ENCODE measurements at places on chromosomes 12 and 14.

GRCh38 chr12:107320033-107320928 lies 226.9 kb upstream of the CRY1 start:
- peak; percentile 38 for DNase-seq

GRCh38 chr12:85188619-85189018 lies 91.4 kb upstream of the ALX1 start:
- DNase-seq, result no peak

DNA sequence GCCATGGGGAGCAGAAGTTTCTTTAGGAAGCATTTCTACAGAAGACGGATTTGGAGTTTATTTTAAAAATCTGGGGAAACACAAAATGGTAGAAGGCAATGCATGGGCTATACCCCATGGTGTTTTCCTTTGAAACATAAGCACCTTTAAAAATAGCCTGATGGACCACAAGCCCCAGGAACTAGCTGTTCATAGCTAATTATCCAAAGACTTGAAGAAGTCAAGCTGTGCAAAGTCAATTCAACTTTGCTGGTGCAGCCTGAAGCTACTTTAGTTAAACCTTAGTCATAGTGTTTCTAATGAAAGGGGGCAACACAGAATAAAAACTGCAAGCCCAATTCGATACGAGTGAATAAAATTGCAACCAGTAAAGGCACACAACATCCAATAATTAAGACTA lies 732.5 kb downstream of the GALC start:
- no peak for DNase-seq

DNA sequence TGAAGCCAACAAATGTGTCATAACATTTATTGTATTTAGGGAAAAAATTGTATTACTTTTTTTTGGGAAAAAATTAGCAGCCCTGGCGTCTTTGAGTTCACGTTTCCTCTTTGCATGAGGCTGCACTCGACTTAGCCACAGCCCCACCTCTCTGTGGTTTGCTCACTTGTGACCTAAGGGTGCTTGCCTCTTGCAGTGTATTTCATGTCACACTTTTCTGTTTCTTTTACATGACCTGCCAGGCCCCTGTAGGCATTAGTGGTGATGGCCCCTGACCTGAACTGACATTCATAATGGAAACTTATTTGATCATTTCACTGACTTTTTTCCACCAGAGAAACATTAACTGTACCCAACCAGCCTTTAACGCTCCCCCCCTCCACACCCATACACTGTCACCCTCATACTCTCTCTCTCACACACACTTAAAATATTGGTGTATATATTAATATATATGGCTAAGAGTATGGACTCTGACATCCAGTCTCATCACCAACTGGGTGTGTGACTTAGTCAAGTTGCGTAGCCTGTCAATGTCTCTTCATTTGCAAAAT lies 122.9 kb downstream of the PRKCH start:
- DNase-seq, result no peak

- DNase-seq, result no peak
Measured at GRCh38 chr14:85538636-85539035, 8.7 kb downstream of the FLRT2 start.

GRCh38 chr12:8960176-8960575 lies 10.7 kb upstream of the M6PR start:
- no peak for DNase-seq

DNA sequence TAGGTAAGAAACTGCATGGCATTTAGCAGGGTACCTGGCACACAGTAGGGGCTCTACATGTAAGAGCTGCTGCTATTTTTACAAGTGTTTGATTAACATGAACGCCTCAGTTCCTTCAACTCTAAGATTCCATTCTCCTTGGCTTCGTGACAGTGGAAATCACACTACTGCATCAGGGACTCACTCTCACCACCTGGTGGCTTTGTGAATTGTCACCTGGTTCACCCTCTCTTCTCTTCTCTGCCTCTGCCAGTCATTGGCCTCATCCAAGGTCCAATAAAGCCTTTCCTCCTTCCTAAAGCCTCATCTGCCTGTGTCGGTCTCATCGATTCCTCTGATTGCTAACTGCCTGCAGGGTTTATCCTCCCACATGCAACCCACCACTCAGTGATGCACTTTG lies 476.4 kb downstream of the VRK1 start:
- no peak for DNase-seq

- peak; percentile 85 for DNase-seq
Measured at GRCh38 chr12:120199595-120200306, 1.2 kb downstream of the RPLP0 start.

- DNase-seq, result no peak
Measured at GRCh38 chr12:21502164-21502496, 541 bp downstream of the GOLT1B start.

DNA sequence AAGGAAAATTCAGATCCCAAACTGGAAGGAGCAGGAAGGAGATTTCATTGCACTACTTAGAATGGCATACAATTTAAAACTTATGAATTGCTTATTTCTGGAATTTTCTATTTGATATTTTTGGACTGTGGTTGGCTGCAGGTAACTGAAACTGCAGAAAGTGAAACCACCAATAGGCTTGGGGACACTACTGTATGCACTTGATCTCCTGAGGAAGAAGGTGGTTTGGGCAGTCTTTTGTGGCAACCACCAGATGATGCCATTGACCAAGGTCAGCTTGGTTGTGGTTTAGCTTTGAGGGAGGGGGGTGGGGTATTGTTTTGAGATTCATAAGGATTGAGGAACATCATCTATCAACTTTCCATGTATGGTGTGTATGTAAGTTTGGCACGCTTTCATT lies 209.5 kb upstream of the STXBP6 start:
- no peak for DNase-seq

DNA sequence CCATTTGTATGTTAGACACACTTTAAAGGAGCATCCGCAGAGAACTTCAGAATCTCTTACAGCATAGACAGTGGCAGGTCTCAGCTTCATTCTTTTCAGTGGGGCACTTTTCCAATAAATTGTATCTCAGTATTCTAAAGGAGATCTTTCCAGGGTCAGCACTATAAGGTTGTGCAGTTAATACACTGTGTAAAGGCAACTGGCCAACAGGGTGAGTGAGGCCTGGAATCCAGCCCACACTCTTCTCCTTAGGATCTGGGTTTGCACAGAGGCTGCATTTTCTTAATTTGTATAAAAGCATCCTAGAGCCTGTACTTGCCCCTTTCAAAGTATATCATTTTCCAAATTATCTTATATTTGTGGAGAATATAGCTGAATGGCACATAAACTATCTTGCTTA lies 94.2 kb downstream of the MYF5 start:
- DNase-seq, result no peak

- DNase-seq, result no peak
Measured at GRCh38 chr12:40376533-40377267, 151.9 kb downstream of the LRRK2 start.

DNA sequence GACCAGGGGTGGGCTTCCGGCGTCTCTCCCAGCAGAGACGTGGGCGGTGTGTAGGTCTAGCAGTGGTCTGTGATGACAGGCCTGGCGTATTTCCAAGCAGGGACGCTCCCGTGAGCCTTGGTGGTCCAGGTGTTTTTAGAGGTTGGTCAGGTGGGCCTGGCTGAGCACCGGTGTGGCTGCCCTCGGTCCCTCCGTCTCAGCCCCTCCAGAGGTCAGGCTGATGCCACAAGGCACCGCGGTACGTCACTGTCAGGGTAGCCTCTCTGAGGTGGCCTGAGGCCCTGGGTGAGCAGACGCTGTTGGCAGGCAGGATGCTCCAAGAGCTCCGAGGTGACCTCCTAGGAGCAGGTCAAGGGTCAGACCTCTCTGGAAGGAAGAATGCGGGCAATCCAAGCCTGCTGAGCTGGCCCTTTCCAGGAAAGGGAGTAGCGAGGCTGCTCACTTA lies 13.6 kb downstream of the MTA1 start:
- DNase-seq, result no peak

DNA sequence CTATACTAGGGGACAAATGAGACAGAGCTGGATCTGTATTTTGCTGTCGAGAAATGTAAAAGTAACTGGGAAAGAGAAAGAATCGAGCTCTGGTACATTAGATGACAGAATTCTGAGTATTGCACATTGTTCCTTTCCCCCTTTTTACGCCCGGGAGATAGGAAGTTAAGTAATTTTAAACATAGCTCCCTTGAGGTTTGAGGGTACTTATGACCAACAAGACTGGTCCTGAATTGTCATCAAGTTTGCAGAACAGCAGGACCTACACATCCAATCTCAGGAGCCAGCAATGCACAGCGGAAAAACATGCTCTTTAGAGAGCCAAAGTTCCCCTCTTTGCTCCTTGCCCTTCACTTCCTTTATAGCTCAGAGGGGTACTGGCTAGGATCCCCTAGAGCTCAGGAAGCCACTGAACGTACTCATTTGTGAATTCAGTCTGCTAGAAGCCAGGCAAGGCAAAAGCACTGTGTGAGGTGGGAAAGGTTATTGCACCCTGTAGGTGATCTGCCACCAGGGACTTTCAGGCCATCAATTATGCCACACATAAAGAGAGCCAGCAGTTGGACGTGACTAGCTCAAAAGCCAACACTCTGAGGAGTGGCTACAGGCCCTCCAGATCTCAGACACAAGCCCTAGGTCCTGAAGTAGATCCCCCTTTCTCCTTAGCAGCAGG lies 333.8 kb downstream of the KCNH5 start:
- DNase-seq, result no peak

GRCh38 chr14:93905623-93906022 lies 21.5 kb upstream of the FAM181A start:
- no peak for DNase-seq

DNA sequence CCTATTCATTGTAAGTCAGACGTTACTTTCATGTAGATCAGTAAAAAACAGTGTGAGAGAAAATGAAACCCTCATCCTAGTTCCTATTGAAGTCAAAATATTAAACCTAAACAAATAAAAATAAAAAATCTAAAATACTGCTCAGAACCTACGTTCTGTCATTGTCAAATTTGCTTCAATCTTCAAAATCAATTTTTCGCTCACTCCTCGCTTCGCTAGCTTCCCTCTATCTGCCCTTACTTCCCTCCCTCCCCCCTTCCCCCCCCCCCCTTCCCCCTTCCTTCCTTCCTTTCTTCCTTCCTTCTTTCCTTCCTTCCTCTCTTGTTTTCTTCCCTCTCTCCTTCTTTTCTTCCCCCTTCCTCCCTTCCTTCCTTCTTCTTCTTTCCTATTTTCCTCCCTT lies 310.9 kb upstream of the PDE3A start:
- DNase-seq, result no peak

DNA sequence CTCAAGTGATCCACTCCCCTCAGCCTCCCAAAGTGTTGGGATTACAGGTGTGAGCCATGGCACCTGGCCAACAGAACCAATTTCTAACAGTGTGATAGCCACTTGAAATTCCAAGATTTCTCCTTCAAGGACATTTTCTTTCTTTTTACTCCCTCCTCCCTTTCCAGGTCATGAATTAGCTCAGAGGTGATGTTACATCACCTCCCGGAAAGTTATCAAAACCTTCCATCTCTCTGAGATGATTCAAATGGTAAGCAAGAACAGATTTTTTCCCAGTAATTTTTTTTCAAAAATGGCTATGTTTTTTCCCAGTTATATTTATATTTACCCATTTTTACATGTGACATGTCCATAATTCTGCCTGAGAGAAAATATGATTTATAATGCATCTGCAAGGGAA lies 15.6 kb upstream of the SMAGP start:
- DNase-seq, result no peak

GRCh38 chr12:114996382-114996781 lies 312.4 kb upstream of the TBX3 start:
- DNase-seq, result no peak

DNA sequence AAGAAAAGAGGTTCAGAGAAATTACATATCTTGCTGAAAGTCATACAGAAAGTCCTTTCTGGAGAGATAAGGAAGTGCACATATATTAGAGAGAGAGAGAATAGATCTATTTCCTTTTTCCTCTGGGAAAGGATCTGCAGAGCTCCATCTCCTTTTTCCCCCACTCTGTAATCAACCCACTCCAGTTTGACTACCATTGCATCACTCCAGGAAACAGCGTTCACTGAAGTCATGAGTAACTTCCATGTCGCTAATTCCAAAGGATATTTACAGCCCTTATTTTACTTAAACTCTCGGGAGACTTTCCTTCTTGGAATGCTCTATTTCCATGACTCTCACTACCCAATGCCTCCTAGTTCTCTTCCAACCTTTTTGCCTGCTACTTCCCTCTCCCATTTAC lies 72.5 kb upstream of the PARP11 start:
- DNase-seq, result no peak

- DNase-seq, result peak; percentile 87
Measured at GRCh38 chr14:71142375-71143038, 235.2 kb downstream of the PCNX1 start.

DNA sequence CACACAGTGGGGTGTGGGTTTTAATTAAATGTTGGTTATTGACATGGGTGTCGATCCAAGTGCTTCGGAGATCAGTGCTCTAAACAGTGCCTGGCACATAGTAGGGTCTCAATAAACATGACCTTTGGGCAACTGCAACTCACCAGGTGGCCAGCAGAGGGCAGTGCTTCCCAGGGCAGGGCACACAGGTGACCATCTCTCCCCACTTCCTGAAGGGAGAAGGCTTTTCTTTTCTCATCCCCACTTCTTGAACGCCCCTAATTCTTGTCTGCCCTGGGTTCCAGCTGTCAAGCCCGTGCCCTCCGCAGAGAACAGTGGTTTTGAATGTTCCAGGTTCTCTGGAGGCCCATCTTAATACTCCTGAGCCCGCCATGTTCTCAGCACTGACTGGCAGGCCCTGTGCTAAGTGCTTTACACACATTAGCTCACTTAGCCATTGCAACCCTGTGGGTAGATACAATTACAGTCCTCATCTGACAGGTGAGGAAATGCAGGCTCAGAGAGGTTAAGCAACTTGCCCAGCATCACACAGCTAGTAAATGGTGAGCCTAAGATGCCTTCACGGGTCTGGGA lies 16.3 kb downstream of the RAPGEF3 start:
- DNase-seq, result no peak

GRCh38 chr14:24422261-24422660 lies 7.2 kb downstream of the CBLN3 start:
- no peak for DNase-seq

GRCh38 chr12:116302166-116303058 lies 24.9 kb upstream of the MED13L start:
- no peak for DNase-seq

DNA sequence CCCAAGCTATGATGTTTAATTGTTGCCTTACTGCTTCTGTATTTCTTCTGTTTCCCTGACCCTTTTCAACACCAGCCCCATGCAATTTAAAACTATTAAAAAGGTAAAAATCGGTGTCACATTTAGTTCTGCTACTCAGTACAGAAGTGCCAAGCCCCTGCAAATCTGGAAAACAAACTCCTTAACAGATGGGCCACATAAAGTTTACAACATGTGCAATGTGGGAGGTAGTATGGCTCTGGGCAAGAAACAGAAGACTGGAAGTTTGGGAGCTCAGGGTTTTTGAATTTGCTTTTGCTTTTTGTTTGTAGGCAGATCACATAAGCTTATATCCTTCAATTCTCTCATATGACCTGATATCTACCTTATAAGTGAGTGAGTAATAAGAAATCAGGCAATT lies 404.0 kb upstream of the ATP2B1 start:
- DNase-seq, result no peak

Data from skeletal muscle cell (primary cell).